ENCODE measurements at places on chromosomes 2 and 18.

GRCh38 chr2:13109516-13109915 is 392.8 kb downstream of the TRIB2 start:
- no peak for DNase-seq

GRCh38 chr2:1782514-1782913 is 38.2 kb upstream of the PXDN start:
- DNase-seq, result no peak

DNA sequence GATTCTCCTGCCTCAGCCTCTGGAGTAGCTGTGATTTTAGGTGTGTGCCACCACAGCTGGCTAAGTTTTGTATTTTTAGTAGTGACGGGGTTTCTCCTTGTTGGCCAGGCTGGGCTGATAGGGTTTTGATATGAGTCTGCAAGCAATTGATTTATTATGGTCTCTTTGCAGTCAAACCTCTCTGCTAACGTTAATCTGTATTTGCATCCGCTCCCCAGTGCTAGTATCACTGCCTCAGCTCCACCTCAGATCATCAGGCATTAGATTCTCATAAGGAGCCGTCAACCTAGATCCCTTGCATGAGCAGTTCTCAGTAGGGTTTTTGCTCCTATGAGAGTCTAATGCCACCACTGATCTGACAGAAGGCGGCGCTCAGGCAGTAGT is 19.0 kb downstream of the HAT1 start:
- no peak for DNase-seq

DNA sequence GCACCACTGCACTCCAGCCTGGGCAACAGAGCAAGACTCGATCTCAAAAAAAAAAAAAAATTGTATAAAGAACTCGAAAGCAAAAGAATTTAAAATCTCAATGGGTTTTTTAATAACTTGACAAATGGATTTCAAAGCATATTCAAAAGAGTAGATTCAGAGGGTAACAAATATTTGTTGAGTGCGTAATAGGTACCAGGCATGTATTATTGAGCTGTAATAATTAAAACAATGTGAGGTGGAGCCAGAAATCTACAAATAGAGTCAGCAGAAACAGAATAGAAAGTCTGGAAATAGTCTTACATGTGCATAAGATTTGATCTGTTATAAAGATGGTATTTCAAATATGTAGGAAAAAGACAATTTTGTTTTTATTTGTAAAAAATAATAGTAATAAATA is 19.1 kb upstream of the RAB11FIP5 start:
- no peak for DNase-seq

DNA sequence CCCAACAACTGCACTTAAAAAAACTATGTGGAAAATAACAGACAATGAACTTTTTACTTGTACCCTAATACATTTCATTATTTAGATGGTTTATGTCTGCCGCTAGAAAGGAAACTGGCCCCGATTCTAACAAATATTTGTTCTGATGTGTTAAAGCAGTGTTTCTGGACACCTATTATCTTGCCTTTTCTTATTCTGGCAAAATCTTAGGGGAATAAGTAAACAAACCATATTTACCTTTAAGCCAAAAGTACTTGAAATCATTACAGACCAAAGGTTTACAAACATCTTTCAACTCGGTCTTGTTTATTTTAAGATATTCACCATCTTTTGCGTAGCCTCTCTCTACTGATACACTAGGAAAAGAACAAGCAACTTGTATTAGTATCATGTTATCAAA is 11.8 kb upstream of the DLX1 start:
- no peak for DNase-seq

DNA sequence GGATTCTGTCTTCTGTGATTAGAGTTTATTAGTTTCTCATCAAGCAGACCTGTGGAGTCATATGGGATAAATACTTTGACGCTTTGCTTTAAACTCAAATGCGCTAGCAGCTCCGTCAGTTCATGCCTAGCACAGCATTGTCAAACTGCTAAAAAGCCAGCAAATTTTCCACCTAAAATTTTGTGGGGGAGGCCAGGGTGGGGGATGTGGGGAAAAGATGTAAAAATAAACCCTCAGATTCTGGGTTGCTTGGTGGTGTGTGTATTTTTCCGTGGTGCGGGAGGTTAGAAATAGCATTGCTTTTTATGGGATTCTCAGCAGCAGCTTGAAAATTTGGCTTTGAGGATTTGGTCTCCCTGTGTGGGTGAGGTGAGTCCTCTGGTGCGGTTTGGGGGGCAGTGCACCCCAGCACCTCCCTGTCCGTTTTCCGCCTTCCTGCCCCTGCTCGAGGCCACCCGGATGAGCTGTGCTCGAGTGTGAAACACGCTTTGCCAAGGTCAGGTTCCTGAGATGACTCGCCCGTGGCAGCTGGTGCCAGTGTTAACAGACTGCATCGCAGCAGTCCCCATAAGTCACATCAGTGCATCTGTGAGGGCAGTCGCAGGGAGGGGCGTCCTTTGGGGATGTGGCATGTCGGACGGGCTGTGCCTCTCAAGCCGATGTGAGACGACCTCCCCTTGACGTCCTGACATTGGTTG is 65.9 kb downstream of the LDLRAD4 start:
- no peak for DNase-seq

- no peak for DNase-seq
Observed at GRCh38 chr2:63345285-63345633, 243.0 kb downstream of the WDPCP start.

DNA sequence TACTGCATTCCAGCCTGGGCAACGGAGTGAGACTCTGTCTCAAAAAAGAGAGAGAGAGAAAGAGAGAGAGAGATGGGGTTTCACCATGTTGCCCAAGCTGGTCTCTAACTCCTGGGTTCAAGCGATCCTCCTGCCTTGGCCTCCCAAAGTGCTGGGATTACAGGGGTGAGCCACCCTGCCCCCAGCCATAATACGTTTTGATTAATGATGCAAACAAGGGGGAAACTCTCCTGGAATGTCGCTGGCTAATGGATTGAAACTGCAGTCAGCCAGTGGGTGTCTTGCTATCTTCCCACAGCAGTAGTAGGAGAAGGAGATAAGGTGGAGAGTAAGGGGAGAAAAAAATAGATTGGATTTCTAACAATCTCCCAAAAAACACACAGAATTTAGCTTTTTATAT is 9.5 kb upstream of the RTN4 start:
- no peak for DNase-seq

- DNase-seq, result no peak
Observed at GRCh38 chr2:401019-401679, 113.3 kb upstream of the ALKAL2 start.

- no peak for DNase-seq
Observed at GRCh38 chr2:230984393-230985220, 11.3 kb upstream of the SPATA3 start.

DNA sequence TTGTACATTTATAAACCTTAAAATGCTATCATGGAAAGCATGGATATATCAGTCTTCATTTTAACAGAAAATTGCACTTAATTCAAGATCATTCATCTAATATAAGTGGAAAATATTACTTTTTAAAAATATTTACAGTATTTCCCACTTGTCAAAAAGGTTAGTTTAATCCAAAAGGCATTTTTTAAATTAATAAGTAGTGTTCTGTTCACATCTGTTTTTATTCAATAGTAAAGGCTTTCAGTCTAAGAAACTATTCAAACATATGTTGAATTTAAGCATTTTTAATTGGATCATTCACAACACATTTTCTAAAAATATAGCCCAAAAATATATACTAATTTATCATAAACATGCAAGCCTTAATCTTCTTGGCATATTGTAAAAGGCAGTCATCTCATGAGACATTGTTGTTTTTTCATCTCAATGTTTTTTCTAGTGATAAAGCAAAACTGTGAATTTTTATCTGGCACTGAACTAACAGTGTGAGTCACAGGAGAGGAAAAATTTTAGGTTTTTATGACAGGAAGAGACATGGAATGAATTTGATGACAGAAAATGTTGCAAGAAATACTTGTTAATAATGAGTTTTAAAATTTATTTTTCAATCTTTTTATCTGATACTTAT is 1642.5 kb upstream of the TMEFF2 start:
- DNase-seq, result no peak

DNA sequence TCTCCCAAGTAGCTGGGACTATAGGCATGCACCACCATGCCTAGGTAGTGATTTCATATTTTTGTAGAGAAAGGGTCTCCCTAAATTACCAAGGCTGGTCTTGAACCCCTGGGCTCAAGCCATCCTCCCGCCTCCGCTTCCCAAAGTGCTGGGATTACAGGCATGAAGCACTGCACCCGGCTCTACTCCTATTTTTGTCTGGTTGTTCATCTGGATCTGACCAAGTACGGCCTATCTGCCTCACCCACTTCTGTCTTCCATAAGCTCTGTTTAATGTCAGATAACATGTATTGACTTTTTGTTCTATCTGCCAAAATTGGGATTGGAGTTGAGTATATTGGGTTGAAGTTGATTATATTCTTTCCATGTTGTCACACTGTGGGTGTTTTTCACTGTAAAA is 198.4 kb downstream of the AFF3 start:
- DNase-seq, result no peak

- DNase-seq, result no peak
Observed at GRCh38 chr2:195619590-195619989, 37.4 kb upstream of the SLC39A10 start.

DNA sequence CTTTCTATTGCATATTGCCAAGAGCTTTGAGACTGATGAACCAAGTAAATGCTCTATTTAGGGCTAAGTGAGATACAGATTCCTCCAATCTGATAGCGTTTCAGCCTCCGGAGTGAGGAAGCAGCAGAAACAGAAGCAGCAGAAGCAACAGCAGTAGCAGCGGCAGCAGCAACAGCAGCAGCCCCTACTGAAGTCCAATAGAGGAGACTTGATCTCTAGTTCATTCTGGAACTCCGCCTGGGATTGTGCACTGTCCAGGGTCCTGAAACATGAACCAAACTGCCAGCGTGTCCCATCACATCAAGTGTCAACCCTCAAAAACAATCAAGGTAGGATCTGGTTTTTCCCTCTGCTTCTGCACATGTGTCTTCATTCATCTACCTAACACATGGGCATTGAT is at the start of gene DPP10:
TSS of gene DPP10 (plus strand) at position 132 of the 400 bp plus-strand sequence.
- peak; percentile 2 for DNase-seq

DNA sequence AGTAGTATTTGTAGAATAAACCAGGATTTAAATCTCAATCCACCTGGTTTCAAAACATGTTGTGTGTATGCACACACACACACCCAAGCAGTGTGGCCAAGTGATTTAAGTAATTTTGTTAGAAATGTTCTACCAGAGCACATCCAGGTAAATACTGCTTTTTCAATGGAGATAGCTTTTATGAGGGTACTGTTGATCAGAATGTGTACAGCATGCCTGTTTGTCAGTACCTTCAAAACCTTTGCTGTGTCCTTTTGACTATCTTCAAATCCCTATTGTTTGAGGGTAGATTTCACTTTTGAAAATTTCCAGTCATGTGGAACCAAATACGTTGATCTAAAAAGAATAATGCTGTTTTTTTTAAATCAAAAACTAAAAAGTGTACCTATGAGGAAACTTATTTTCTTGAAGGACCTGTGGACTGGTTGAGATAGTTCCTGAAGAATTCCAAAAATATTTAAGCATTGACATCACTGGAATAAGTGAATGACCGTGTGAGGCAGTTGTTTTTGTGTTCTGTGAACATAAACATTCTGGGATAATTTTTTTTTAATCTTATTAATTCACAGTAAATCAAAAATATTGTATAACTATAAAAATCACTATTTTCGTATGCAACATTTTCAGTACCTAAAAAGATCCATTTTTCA is 70.9 kb downstream of the PTRHD1 start:
- no peak for DNase-seq

- DNase-seq, result no peak
Observed at GRCh38 chr2:82879803-82880202, 1579.3 kb downstream of the SUCLG1 start.

DNA sequence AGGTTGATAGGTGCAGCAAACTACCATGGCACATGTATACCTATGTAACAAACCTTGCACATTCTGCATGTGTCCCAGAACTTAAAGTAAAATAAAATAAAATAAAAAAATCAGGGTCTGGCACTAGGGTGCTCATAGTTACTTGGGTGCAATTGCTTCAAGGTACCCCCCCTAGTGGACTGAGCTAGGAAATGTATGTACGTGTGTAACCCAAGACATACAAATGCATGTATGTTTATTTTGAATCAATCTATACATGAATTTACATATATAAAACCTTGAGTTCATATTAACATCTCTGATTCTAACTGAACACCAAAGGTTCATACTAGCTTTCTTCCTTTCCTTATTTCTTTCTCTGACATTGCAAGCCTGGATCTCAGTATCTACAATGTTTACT is 51.5 kb downstream of the USP37 start:
- DNase-seq, result peak; percentile 27

DNA sequence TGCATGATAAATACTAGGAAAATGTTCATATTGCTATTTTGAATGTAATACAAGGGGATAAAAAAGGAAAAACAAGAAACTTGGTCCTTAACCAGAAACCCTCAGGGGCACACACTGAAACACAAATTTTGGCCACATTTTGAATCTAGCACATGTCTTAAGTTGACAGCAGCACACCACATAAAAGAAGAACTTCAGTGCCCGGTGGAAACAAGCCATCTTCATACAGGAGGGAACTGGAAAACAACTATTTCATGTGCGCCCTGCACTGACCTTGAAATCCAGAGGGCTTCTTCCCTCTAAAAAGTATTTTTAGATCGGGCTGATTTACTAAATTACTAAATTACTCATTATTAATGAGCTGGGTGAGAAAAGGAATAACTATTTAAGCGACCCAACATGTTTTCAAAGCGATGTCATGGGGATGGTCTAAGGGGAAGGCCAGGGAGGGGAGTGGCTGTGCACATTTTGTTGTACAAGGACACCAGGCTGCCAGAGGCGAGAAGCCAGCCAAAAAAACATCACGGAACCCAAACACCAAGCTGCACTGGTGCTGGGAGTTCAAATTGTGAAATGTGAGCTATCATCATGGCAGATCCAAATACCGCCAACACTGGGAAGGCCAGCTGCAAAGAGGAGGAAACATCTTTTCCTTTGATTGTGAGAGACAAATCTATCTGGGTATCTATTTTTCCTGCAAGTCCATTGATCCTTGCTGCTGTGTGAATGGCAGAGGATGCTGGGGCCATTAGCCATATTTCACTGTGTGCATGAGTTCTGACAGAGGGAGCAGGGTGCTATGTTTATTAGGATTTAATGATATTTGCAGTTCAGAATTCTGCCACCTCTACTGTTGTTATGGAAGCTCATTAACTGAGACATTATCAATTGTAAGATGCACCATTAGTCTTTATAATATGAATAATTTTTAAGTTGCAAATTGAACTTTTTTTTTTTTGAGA is 150.7 kb upstream of the LMAN1 start:
- no peak for DNase-seq

DNA sequence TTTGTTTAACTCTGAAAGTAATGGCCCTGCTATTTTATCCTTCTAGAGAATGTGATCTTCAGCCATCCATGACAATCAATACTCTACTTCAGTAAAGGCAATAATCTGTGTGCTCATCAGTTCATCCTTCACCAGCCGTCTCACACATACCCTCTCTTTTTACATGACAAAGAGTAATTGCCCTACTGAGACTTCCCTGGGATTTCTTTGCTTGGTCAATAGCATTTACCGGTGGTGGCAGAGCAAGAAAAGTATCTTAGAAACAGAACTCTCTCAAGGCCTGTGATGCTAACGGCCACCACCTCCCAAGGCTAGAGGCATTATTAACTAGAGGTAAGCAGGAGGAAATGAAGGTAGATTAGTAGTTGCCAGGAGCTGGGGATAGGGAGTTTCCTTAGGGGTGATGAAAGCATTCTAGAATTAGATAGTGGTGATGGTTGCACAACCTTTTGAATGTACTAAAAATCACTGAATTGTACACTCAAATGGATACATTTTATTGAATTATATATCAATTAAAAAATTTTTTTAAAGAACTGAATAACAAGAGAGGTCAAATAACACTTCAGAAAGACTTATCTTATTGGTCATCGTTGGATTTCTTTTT is 57.9 kb upstream of the EPC2 start:
- DNase-seq, result no peak

GRCh38 chr18:11052800-11053199 is 96.6 kb downstream of the PIEZO2 start:
- DNase-seq, result no peak
